ENCODE measurements at places on chromosomes 5 and 9.

GRCh38 chr5:177336112-177336511 is 15.4 kb downstream of the LMAN2 start:
- DNase-seq = no peak

DNA sequence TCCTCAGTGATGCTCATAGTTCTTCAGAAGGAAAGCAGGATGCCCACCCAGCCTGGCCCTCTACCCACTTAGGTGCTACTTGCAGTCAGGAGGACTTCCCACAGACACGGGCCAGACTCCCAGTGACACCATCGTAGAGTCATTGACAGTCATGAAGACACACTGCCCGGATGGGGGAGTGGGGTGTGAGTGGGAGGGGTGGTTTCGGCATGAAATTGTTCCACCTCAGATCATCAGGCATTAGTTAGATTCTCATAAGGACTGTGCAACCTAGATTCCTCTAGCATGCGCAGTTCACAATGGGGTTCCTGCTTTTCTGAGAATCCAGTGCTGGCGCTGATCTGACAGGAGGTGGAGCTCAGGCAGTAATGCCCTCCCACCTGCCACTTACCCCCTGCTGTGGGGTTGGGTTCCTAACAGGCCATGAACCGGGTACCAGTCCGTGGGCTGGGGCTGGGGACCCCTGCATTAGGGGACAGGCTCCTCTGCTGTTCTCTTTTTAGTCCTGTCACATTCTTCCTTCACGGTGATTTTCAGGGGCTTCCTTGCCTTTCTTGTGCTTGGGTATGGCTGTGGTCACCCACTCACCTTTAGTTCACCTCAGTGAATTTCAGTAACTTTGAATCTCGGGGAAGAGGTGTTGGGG is 88.2 kb upstream of the ANKRD55 start:
- no peak for DNase-seq

DNA sequence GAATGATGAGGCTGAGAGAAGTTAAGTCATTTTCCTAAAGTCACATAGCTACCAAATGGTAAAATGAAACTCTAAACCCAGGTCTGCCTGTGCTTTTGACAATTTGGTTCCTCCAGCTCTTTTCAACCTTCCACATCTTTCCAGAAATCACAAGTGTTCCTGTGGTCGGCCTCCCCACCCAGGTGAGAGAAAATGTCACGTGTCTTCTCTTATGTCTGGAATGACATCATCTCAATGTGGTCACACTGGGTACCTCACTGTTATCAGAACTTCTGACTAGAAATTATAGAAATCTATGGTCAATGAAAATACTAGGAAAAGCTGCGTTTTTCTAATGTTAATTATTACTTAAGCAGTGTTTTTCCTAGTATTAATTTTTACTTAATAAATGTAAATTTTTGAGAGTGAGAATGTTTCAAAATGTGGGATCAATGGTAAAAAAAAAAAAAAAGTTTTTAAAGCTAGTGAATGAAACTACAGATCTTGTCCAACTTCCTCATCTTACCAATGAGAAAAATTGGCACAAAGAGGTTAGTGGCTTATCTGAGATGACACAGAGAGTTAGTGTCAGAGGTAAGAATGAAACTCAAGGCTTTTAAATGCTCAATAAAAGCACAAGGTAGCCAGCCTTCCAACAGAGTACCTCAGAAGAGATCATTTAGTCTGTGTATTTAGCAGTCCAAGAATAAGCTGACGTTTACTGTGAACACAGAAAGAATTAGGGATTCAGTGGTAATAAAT is 228.7 kb upstream of the NR4A3 start:
- no peak for DNase-seq

- no peak for DNase-seq
Observed at GRCh38 chr5:94243612-94244011, 374.8 kb downstream of the KIAA0825 start.

DNA sequence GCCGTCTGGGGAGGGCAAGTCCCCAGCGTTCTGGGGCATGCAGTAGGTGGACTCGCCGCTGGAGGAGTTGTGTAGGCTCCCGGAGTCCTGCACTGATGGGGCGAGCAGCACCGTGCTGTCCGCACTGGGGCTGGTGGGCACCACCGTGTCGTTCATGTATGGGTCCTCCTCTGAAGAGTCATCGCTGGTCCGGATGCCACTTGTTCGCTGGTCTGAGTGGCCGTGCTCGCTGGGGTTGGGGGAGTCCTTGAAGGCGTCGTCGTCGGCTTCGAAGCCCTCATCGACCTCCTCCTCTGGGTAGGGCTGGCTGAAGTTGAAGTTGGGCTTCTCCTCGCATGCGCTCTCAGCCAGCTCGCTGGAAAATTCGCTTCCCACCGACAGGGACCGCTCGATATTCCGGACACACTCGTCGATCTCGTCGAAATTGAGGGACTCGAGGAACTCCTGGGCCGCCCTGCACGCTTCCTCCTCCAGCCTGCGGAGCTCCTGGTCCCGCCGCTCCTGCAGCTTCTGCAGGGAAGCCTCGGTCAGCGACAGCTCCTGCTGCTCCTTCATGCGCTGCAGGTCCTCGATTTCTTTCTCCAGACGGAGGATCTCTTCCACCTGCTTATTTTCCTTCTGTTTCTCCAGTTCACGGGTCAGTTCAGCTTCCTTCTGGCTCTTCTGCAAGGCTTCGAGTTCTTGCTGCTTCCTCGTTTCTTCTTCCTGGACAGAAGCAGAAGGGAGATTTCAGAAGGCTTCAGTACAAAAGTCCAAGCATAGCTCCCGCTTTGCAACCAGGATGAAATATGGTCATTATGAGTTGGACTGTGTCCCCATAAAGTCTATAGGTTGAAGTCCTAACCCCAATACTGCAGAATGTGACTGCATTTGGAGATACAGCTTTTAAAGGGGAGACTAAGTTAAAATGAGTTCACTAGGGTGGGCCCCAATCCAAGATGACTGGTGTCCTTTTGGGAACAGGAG is 84.6 kb upstream of the RETREG1 start:
- no peak for DNase-seq

- DNase-seq = no peak
Observed at GRCh38 chr9:109156708-109157107, 10.3 kb downstream of the FRRS1L start.

GRCh38 chr5:73638344-73639095 is 12.5 kb downstream of the ARHGEF28 start:
- no peak for DNase-seq

DNA sequence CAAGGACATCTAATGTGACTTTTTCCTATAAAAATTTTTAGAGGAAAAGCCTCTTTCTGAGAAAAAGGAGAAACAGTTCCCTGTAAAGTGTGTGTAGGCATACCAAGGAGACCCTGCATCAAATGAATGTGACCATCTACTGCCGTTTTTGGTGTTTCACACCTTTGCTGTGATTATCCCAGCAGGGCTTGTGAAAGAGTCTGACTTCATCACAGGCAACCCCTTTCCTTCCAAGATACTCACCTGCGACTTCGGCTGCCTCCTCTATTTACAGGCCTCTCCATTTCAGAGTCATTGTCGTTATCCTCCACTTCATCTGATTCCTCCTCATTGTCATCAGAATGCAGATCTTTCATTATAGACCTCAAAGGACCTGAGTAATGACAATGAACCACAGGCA is 259.1 kb downstream of the MLLT3 start:
- no peak for DNase-seq

DNA sequence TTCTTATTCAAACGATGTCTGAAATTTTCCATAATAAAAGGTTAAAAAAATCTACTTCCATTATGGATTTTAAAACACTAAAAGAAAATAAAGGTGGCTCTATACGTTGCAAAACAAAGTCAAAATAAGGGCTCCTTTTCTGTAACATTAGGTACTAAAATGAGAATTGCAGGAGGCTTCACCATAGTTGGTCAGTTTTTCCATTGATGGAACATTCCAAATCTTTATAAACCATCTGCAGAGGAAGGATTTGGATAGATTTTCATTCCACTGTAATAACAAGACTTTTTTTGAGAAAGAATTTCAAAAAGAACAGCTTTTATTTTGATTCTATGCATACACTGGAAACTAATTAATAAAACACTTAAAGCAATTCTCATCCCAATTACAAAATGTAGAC is 145.6 kb downstream of the LURAP1L start:
- no peak for DNase-seq

DNA sequence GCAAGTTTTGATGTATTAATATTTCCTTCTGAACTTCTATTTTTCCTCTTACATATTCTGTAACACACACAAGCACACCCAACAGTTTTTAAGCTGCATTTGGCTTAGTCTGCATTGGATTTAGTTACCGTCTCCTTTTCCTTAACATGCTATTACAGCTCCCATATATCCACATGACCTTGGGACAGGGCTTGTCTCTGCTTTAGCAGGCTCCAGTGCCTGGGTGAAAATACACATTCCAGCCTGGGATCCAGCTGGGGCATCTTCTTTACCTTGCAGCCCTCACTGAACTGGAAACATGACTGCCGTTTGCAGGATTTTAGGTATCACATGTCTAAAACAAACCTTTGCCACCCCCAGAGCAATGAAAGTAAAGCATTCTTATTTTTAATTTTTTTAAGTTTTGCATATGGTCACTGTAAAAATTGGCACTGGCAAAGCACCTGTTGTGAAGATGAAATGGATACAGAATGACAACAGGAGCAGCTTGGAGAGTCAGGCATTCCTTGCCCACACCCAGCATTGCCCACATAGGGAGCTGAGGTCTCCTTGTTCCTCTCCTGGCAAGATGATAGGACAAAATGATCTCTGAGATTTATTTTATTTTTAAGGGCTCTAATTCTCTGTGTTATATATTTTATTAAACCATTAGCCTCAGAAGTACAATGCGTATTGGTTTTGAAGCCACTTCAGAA is 4.0 kb downstream of the GADD45G start:
- no peak for DNase-seq

- no peak for DNase-seq
Observed at GRCh38 chr9:133967024-133967741, 24.9 kb downstream of the VAV2 start.

DNA sequence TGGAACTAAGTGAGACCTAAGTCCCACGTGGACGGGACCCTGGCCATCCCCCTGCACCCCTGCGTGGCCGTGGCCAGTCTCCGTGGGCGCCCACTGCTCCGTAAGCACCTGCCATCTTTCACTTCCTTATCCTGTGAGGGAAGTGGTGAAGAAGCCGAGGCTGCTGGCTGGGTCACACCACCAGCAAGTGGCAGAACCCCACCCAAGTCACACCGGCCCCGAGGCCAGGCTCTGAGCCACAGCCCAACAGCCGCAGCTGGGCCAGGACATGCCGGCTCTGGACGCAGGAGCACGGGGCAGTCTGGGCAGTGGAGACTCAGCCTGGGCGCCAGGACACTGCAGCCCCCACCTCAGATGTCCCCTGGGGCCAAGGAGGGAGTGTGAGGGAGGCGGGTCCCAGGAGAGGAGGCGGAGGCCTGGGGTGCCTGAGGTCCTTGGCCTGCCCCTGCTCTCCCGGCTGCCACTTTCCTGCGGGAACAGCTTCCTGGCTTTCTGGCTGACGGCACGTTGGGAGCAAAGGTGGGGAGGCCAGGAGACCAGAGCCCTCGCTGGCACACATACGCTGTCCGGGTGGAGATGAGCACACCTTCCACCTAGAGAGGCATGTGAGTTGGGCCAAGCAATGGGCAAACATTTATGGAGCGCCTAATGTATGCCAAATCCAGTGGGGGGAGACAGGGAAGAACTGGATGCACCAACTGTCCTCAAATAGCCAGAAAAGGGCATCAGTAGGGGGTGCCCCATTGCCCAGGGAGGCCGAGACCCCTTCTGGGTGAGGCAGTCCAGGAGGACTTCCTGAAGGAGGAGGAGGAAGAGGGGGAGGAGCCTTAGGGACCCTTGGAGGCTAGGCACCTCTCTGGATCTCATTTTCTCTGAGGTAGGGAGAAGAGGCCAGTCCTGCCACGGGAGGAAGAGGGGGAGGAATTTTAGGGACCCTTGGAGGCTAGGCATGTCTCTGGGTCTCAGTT is 43.9 kb upstream of the EGFL7 start:
- DNase-seq = no peak

DNA sequence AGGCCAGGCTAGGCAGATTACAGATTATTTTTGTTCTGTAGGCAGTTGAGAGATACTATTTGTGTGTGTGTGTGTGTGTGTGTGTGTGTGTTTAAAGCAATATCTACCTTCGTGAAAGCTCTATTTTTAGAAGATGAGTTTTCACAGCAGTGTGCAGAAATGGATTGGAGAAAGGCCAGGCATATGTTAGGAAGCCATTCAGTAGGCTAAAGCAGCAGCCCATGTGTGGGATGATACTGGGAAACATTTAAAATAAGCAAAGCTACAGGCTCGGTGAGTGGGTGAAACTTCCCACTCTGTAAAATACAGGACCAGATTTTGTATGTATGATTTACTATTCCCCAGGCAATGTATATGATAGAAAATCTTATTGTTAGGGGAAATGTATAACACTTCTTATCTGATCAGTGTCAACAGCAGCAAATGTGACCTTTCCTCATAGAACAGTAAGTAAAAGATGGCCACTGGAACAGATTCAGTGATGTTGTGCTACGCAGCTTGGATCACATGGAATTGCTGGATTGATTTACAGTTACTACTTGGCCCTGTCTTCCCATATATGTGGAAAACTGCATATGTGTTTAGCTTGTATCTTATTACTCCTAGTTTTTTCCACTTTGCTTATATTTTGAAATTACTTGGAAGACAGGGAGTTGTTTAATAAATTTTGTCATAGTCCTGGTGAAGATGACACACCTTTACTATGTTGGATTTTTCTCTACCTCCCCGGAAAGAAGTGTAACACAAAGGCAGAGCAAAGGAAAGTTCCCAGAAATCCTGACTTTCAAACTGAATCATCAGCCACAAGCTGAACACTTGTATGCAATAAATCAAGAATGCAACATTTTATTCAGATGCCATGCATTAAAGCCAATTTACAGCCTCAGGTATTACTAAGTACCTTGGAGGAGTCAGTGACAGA is 1077.7 kb upstream of the SEMA6A start:
- DNase-seq = no peak

DNA sequence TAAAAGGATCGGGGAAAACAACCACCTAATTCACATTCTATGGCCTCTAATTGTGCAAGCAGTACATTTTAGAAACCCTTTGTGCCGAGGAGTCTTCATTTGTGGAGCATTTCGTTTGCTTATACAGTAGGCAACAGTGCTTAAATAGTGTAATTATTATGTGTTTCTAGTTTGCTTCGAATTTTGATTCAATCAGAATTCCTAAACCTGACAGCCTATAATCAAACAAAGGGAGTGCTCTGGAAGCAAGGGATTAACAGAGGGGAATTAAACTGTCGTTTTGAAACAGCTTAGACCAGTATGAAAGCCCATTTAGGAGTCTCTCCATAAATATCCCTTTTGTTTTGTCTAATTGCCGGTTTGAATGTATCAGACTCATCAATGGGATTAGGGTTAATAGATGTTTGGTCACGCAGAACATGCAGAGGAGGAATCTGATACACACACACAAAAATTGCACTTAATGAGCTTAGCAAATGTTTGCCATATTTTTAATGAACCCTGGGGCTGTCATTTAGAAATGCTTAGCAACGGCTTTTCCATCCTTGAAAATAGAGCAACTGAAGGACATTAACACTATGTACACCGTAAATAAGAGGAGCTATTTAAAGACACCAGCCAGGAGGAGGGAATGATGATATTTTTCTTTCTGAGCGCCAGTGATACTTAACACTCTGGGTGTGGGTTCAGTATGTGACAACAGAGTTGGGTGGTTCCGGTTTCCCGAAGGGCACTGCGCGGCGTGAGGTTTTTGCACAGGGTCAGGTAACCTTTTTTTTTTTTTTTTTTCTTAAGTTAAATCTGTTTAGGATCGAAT is 404.7 kb downstream of the TLE4 start:
- DNase-seq = no peak

- DNase-seq = no peak
Observed at GRCh38 chr5:66739021-66739420, 142.8 kb downstream of the MAST4 start.

Data from activated naive CD8-positive, alpha-beta T cell treated with anti-CD3 and anti-CD28 coated beads, Interleukin-2, amount 50 U/mL, for 16 hours (primary cell).